ENCODE measurements at places on chromosomes 2 and 18. TPM values are rescaled to one million over a fixed set of nuclear protein-coding genes. Genes with fewer than 3 reads are reported as not detected.

NPHP1 gene
- 1.4 TPM for total RNA-seq

TMEM237 gene
- 27.7 TPM for total RNA-seq

BOK gene
- 26.1 TPM for total RNA-seq

MGAT5 gene
- 77.9 TPM for total RNA-seq

STPG4 gene
- total RNA-seq: 0.07 TPM

DHX57 gene
- total RNA-seq: 25.9 TPM

ZNF532 gene
- 59.9 TPM for total RNA-seq

GLS gene
- 137 TPM for total RNA-seq

SIX2 gene
- total RNA-seq: 11.6 TPM

UGT1A10 gene
- total RNA-seq: not detected

FBXO41 gene
- 2.4 TPM for total RNA-seq

GTF3C2 gene
- 26.0 TPM for total RNA-seq

GCC2 gene
- total RNA-seq: 13.0 TPM

MFSD2B gene
- not detected for total RNA-seq

C2orf80 gene
- not detected for total RNA-seq

PRKD3 gene
- 35.8 TPM for total RNA-seq

CD207 gene
- total RNA-seq: not detected

SLC19A3 gene
- 0.36 TPM for total RNA-seq

TLX2 gene
- not detected for total RNA-seq

ATP6V1B1 gene
- total RNA-seq: 0.21 TPM

TEX44 gene
- not detected for total RNA-seq

B3GNT7 gene
- total RNA-seq: 1.3 TPM

DNAJC5G gene
- total RNA-seq: not detected

Data from nasal cavity respiratory epithelium epithelial cell of viscerocranial mucosa (primary cell).